ENCODE measurements at places on chromosomes 3 and 15.

GRCh38 chr3:5047764-5048419 lies 68.7 kb downstream of the BHLHE40 start:
- no peak overlapping the region for H3K27ac ChIP-seq
- no peaks in the 10 kb centered on the region for H3K27me3 ChIP-seq
- H3K4me1 ChIP-seq = no peaks in the 10 kb centered on the region
- H3K4me3 ChIP-seq = no peak overlapping the region

DNA sequence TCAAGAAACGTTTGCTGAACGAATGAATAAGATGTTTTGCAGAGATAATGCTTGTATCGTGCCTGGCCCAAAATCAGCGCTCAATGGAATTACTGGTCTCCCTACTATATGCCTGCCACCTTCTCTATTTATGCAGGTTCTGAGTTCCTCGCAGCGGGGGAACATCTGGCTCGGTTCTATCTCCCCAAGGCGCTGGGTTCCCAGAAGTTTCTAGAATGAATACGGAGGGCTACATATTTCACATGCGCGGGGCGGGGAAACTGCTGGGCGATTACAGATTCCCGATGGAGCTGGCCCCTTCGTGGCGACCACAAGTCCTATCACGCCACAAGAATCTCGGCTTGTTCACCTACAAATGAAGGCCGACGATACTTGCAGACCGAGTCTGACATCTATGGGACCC lies 411 bp upstream of the EIF2B5 start:
- peaks cover 8% of the 10 kb centered on the region for H3K36me3 ChIP-seq
- no peak for DNase-seq
- peak overlapping the region; percentile 94 for H3K4me3 ChIP-seq

DNA sequence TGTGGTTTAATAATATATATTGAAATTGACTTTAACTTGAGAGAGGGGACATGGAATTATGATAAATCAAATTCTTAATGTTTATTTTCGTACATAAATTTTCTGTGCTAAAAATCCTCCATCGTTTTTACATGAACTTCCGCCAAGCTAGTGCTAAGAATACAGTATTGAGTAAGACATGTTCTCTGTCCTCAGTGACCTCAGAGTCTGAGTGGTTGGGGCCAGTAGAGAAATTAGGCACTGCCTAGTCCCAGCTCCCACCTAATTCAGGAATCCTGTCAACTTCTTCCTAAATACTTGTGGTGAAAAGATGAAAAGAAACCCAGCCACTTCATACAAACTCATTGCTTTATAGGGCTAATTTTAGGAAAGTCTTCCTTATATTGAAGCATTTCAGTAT lies 110.3 kb downstream of the PPP2R3A start:
- H3K27ac ChIP-seq = no peak overlapping the region
- no peaks in the 10 kb centered on the region for H3K4me1 ChIP-seq
- no peak for DNase-seq
- no peak overlapping the region for H3K4me3 ChIP-seq

GRCh38 chr3:176583956-176584355 lies 613.3 kb downstream of the TBL1XR1 start:
- no peaks in the 10 kb centered on the region for H3K27me3 ChIP-seq
- no peak overlapping the region for H3K27ac ChIP-seq
- DNase-seq = no peak
- no peak overlapping the region for H3K4me3 ChIP-seq
- H3K4me1 ChIP-seq = no peaks in the 10 kb centered on the region

DNA sequence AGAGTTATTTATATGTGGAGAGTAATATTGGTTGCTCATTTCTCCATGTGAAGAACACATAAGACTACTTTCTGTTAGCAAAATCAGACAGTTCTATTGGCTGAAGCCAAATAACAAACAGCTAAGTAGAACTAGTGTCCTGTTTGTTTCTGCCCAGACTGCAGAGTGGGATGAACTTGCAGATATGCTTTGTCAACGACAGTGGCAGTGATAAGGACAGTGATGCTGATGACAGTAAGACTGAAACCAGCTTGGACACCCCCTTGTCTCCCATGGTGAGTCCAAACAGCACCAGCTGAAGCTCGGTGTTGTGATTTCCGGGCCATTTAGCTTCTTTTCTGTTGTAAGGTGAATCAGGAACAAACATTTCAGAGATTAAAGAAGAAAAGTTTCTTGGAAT lies 102.6 kb upstream of the IL12A start:
- no peak overlapping the region for H3K4me3 ChIP-seq
- H3K4me1 ChIP-seq = peaks cover 4% of the 10 kb centered on the region
- no peak overlapping the region for H3K27ac ChIP-seq

DNA sequence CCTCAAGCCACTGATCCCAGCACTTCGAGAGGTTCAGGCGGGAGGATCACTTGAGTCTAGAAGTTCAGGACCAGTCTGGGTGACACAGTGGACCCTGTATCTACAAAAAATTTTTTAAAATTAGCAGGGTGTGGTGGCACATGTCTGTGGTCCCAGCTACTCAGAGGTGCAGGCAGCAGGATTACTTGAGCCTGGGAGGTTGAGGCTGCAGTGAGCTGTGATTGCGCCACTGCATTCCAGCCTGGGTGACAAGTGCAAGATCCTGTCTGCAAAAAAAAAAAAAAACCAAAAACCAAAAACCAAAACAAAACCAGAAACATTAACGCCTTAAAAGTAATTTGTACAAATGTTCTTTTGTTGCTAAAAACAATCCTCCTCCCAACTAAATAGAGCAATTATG lies 27.9 kb upstream of the SLC12A8 start:
- H3K4me3 ChIP-seq = no peak overlapping the region
- no peak overlapping the region for H3K27ac ChIP-seq
- no peak for DNase-seq
- H3K36me3 ChIP-seq = peaks cover 9% of the 10 kb centered on the region
- no peaks in the 10 kb centered on the region for H3K4me1 ChIP-seq

GRCh38 chr15:101538996-101539395 lies 49.5 kb upstream of the PCSK6 start:
- no peak overlapping the region for H3K27ac ChIP-seq
- no peaks in the 10 kb centered on the region for H3K4me1 ChIP-seq
- DNase-seq = peak; percentile 19
- no peak overlapping the region for H3K4me3 ChIP-seq
- H3K27me3 ChIP-seq = no peaks in the 10 kb centered on the region

- peaks cover 3% of the 10 kb centered on the region for H3K4me1 ChIP-seq
- no peaks in the 10 kb centered on the region for H3K36me3 ChIP-seq
- H3K27ac ChIP-seq = no peak overlapping the region
- H3K4me3 ChIP-seq = no peak overlapping the region
- DNase-seq = no peak
Observed at GRCh38 chr3:83948771-83949170, 1010.0 kb upstream of the CADM2 start.

- no peak overlapping the region for H3K27ac ChIP-seq
- no peaks in the 10 kb centered on the region for H3K27me3 ChIP-seq
- no peaks in the 10 kb centered on the region for H3K4me1 ChIP-seq
- no peak for DNase-seq
- H3K4me3 ChIP-seq = no peak overlapping the region
- H3K36me3 ChIP-seq = no peaks in the 10 kb centered on the region
Observed at GRCh38 chr15:33618350-33618749, 307.6 kb downstream of the RYR3 start.

- no peaks in the 10 kb centered on the region for H3K27me3 ChIP-seq
- H3K4me3 ChIP-seq = no peak overlapping the region
- DNase-seq = no peak
- no peaks in the 10 kb centered on the region for H3K4me1 ChIP-seq
Observed at GRCh38 chr3:124116906-124117305, 125.0 kb upstream of the ROPN1 start.

GRCh38 chr3:42778644-42779043 lies 5.6 kb upstream of the CCDC13 start:
- no peak overlapping the region for H3K27ac ChIP-seq
- H3K27me3 ChIP-seq = no peaks in the 10 kb centered on the region
- no peak for DNase-seq

- no peaks in the 10 kb centered on the region for H3K36me3 ChIP-seq
- H3K27me3 ChIP-seq = no peaks in the 10 kb centered on the region
- no peak for DNase-seq
- H3K27ac ChIP-seq = no peak overlapping the region
- no peaks in the 10 kb centered on the region for H3K4me1 ChIP-seq
Observed at GRCh38 chr3:192255839-192256238, 471.5 kb downstream of the FGF12 start.

GRCh38 chr3:197186887-197187588 lies 111.4 kb downstream of the DLG1 start:
- no peak overlapping the region for H3K4me3 ChIP-seq
- no peaks in the 10 kb centered on the region for H3K4me1 ChIP-seq
- H3K27ac ChIP-seq = no peak overlapping the region
- H3K27me3 ChIP-seq = no peaks in the 10 kb centered on the region
- H3K36me3 ChIP-seq = peaks cover 12% of the 10 kb centered on the region

Measured in endodermal cell (in vitro differentiated cells).